Fibroblast of skin of right biceps (primary cell): ENCODE measurements at places on chromosomes 11 and 22.

GRCh38 chr11:113242767-113243397 lies 71.5 kb upstream of the TTC12 start:
- DNase-seq, result peak; percentile 74

GRCh38 chr11:16867097-16867496 lies 128.7 kb downstream of the C11orf58 start:
- DNase-seq, result no peak

DNA sequence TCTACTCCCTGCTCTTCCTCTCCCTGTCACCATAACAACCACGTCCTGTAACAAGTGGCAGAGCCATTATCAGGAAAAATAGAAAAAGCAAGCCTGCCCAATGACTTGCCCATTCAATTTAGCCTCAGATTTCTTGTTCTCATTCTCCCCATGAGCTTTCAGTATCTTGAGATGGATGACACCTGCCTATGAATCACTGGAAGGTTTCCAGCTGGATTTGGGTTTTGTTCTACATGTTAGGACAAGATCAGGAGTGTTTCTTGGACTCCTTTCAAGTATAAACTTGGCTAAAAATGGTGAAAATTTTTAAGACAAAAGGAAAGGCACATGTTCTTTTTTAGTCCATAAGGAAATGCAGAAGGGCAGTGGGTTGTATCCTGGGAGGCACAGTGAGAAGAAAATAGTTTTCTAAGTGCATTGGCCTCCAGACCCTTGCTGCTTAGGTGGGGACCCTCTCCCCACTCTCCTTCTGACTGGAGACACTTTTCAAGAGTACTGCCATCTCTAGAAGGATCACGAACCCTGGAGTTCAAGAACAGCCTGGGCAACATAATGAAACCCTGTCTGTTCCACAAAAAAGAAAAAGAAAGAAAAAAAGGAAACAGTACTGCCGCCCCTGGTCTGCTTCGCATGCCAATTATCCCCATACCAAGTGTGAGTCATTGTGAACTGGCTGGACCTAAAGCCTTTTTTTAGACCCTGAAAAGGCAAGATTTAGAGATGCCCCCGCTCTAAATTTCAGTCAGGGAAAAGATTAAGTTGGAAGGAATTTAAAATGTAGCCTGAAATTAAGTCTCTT lies 51.0 kb downstream of the MTNR1B start:
- peak; percentile 66 for DNase-seq

- peak; percentile 52 for DNase-seq
Measured at GRCh38 chr11:75797792-75798191, 17.2 kb upstream of the UVRAG start.

DNA sequence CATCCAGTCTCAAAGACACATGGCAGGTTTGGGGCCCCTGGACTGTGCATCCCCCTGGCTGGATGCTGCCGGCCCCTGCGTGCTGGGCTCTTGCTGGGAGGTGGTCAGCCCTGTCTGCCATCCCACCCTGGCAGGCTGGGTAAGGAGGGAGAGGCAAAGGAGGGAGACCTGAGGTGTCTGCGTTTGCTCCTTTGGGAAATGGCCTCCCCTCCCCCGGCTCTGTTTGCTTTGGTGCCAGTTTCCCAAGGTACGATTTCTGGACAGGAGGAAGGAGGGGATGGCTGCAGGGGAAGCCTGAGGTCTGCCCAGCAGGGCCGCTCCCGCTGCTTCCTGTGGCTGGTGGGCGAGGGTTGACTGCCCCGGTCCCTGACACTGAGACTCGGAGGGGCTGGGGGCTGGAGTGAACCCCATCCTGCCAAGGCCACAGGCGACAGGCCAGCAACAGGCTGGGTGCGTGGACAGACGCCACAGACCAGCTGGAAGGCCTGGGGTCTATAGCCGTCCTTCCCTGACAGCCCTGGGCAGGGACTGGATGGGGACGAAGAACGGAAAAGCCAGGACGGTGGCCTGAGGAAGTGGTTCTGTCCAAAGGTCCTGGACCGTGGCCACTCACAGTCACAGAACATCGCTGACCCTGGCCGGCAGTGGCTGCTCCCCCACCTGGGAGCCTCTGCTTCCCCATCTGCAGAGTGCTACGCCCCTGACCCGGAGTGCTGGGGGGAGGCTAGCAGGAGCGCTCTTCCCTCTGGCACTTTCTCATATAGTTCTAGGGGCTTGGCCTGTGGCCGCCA lies 38.0 kb downstream of the OSBPL5 start:
- DNase-seq, result no peak

GRCh38 chr11:50075856-50076255 lies 43.2 kb downstream of the OR4C45 start:
- no peak for DNase-seq

- DNase-seq, result no peak
Measured at GRCh38 chr22:46173152-46173551, 22.8 kb downstream of the PPARA start.

- DNase-seq, result peak; percentile 88
Measured at GRCh38 chr11:97722065-97722464, 1298.7 kb upstream of the CNTN5 start.

DNA sequence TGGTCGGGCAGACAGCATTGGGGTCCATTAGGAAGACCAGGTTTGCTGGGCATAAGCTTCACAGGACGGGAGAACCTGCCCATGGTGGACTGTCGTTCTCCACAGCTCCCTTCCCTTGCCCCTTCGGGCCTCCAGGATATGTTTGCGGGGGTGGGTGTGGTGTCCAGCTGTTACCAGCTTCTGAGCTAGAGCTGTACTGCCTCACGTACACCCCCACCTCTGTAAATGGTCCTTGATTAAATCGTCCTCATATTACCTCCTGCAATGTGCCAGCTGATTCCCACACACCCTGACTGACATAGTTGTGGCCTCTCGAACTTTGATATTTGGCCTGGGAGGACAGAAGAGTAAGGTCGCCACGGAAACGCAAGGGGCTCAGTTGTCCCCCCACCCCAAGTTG lies 16.2 kb upstream of the BCR start:
- no peak for DNase-seq

DNA sequence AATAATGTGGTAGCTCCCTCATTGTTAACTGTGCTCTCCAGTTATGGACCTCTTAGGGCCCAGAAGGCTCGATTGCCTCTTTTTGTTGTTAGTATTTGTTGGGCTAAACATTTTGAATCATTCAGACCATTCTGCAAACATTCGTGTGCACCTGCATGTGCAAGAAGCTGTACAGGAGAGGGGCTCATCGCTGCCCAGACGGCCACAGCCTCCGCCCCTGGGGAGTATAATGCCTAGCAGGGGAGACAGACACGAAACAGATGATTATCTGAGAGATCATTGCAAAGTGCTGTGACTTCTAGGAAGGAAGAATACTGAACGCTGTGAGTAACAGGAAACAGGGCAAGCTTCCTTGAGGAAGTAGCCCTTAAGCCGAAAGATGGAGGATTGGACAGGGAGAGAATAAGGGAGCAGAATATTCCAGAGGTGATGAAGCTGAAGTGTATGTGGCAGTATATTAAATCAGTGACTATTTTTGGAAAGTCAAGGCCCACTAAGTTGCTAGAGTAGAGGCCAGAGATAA lies 123.3 kb upstream of the RASSF10 start:
- DNase-seq, result no peak

- peak; percentile 63 for DNase-seq
Measured at GRCh38 chr11:66011239-66011784, 496 bp upstream of the CST6 start.

DNA sequence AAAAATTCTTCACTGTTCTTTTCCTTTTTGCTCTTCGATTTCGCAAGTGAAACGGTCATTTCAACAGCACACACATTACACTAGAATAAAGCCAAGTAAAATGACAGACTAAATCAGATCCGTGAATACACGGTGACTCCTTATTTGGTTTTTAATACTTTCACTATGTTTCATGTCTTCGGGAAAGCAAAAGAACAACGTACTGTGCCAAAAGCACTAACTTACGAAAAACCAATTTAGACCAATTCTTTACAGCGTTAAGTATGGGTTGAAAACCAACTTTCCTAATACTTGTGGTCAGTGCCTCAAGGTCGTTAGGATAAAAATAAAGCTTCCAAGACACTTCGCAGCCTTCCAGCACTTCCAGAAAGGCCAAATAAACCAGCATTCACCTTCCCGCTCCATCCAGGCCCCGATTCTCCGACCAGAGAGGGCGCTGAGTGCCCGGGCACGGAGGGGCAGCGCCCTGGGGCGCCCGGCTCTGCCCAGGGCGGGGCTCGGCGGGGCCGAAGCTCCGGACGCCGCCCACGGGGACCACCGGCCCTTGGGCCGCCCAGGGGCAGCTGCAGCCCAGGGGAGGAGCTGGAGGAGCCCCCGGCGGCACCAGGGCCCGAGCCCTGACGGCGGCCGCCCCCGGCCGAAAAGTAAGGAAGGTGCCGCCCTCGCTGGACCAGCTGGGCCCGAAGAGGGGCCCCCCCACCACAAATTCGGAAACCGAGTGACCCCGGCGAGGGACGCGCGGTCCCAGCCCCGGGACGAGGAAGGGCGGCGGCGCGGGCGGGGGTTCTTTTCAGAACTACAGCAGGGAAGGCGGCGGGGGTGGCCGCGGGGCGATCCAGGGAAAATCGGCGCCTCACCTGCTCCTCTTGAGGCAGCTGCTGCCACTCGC lies 499 bp downstream of the ATL3 start:
- peak; percentile 51 for DNase-seq

- no peak for DNase-seq
Measured at GRCh38 chr11:665062-665703, 28.1 kb downstream of the DRD4 start.

- DNase-seq, result no peak
Measured at GRCh38 chr11:102991776-102992175, 36.2 kb upstream of the MMP13 start.

- DNase-seq, result peak; percentile 82
Measured at GRCh38 chr11:44877571-44878497, 72.8 kb downstream of the TP53I11 start.

- DNase-seq, result peak; percentile 71
Measured at GRCh38 chr11:8959546-8960166, 4.6 kb downstream of the TMEM9B start.

DNA sequence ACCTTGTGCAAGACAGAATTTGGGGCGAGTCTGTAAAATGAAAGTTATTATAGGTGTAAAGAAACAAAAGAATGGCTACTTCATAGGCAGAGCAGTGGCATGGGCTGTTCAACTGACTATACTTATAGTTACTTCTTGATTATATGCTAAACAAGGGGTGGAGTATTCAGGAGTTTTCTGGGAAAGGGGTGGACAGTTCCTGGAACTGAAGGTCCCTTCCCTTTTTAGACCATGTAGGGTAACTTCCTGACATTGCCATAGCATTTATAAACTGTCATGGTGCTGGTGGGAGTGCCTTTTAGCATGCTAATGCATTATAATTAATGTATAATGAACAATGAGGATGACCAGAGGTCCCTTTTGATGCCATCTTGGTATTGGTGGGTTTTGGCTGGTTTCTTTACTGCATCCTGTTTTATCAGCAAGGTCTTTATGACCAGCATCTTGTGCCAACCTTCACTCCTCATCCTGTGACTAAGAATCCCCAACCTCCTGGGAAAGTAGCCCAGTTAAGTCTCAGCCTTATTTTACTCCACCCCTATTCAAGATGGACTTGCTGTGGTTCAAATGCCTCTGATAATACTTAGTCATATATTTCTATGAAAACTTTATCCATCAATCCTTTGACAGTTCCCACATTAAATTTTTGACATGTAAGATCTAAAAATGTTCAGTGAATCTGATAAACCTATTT lies 118.6 kb downstream of the ARHGAP42 start:
- DNase-seq, result peak; percentile 42

DNA sequence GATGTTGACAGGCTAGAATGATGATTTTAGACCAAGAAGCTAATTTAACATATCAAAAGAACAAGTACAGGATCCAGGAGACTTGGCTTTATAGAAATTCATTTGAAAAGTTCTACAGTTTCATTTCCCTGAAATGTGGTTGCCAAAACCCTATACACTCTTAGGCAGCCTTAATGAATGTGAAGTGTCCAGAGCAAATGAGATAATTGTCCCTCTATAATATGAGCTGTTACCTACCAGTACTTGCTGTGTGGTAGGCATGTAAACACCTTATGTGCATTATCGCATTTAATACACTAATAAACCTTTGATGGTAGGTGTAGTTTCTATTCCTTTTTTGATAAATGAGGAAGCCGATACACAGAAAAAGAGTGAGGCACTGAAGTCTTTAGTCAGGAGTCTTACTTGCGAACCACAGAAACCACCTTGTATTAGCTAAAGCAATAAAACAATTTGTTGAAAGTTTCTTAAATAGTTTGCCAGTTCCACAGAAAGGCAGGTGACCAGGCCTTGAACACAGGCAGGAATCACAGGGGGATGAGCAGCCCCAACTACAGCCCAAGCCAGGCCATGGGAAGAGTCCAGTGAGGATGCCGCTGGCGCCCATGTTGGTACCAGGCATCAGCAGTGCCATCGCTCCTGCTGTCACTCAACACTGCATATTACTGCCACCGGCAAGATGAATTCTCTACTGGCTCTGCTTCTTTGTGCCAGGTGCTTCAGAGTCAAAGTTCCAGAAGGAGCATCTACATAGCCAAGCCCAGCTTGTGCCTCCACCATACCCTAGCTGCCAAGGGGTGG lies 81.7 kb downstream of the SWAP70 start:
- no peak for DNase-seq

DNA sequence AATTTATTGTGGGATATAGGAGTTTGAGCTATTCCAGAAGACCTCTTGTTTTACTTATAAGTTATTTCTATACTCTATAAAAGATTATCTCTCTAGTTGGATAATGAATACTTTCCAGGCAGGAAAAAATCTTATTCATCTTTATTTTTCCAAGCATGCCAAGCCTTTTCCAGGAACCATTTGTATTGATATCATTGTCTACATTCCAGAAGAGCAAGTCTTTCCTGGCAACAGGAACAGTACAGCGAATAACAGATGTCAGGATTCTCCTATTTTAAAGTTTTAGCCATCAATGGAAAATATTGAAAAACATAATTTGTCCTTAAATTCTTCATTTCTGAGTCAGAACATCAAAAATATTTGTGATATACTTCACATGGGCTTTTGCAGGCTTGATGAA lies 5.2 kb upstream of the NXPE1 start:
- peak; percentile 59 for DNase-seq

DNA sequence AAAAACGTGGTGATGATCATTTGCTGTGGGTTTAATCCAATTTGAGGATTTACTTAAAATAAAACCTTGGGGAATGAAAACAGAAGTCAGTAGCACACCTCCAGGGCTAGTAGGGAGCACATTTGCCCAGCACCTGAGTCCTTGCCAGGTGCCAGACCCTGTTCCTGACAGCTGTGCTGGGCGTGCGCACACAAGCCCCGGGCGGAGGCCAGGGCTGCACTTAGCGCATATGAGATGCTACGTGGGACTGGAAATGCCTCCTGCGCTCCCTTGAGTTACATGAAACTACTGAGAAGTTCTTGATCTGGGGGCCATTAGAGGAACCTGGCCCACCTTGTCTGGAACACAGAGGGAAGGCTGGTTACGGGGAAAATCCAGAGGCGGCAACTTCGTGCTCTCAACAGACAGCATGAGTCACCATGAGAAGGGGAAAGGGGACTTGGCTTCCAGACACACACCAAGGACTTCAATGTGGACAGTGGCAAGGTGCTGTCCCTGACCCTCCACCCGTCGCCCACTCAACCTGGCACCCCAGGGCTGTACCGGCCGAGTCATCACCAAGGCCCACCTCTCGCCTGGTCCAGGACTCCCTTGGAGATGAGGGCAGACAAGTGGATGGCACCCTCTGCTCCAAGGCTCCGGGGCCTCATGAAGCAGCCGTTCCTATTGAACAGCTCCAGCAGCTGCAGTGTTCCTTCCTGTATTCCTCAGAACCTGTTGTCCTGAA lies 1468.6 kb downstream of the BRD1 start:
- no peak for DNase-seq
